ENCODE measurements at places on chromosomes 5 and 9. TPM values are rescaled to one million over a fixed set of nuclear protein-coding genes. Genes with fewer than 3 reads are reported as not detected.

PCDHGC3 gene
- 112 TPM for polyA plus RNA-seq

MYMK gene
- not detected for polyA plus RNA-seq

GOLPH3 gene
- 30.4 TPM for polyA plus RNA-seq

ASPN gene
- 5.6 TPM for polyA plus RNA-seq

ACTBL2 gene
- not detected for polyA plus RNA-seq

BRINP1 gene
- polyA plus RNA-seq, result 0.64 TPM

TEX48 gene
- not detected for polyA plus RNA-seq

ATG12 gene
- 53.1 TPM for polyA plus RNA-seq

PCDHGA8 gene
- polyA plus RNA-seq, result 0.15 TPM

IL5 gene
- polyA plus RNA-seq, result not detected

STXBP1 gene
- polyA plus RNA-seq, result 29.4 TPM

INSL4 gene
- not detected for polyA plus RNA-seq

GFI1B gene
- polyA plus RNA-seq, result not detected

SPINK6 gene
- polyA plus RNA-seq, result not detected

WDR55 gene
- 13.3 TPM for polyA plus RNA-seq

AIF1L gene
- 12.7 TPM for polyA plus RNA-seq

DMRT3 gene
- polyA plus RNA-seq, result 0.07 TPM

QRFP gene
- not detected for polyA plus RNA-seq

EIF4EBP3 gene
- polyA plus RNA-seq, result 7.9 TPM

IL17B gene
- 2.8 TPM for polyA plus RNA-seq

TLE1 gene
- polyA plus RNA-seq, result 43.7 TPM

FCN2 gene
- polyA plus RNA-seq, result 21.6 TPM

LHX3 gene
- not detected for polyA plus RNA-seq

FOXD4L5 gene
- not detected for polyA plus RNA-seq

TRIM32 gene
- 3.5 TPM for polyA plus RNA-seq

GDNF gene
- polyA plus RNA-seq, result 0.35 TPM

IL3 gene
- polyA plus RNA-seq, result not detected

PCDHA7 gene
- polyA plus RNA-seq, result 0.20 TPM

NRG2 gene
- 5.0 TPM for polyA plus RNA-seq

BTNL3 gene
- polyA plus RNA-seq, result 0.07 TPM

PCDHB14 gene
- 2.2 TPM for polyA plus RNA-seq

TRUB2 gene
- polyA plus RNA-seq, result 23.7 TPM

GMCL2 gene
- not detected for polyA plus RNA-seq

DOCK2 gene
- 3.3 TPM for polyA plus RNA-seq

NPDC1 gene
- 194 TPM for polyA plus RNA-seq

NKD2 gene
- polyA plus RNA-seq, result 32.8 TPM

GABRG2 gene
- 9.7 TPM for polyA plus RNA-seq

PCDHA1 gene
- polyA plus RNA-seq, result 0.05 TPM

SLIT3 gene
- polyA plus RNA-seq, result 21.3 TPM

MLANA gene
- polyA plus RNA-seq, result not detected

HTR4 gene
- 0.27 TPM for polyA plus RNA-seq

FGF10 gene
- polyA plus RNA-seq, result 1.4 TPM

PLAC8L1 gene
- polyA plus RNA-seq, result 0.37 TPM

PCDHGA2 gene
- 0.27 TPM for polyA plus RNA-seq

FBP2 gene
- polyA plus RNA-seq, result 0.37 TPM

CDH9 gene
- polyA plus RNA-seq, result 0.13 TPM

TLX3 gene
- not detected for polyA plus RNA-seq

Data from adrenal gland (tissue), 19 donors.